T-cell (primary cell): ENCODE measurements at places on chromosomes 7 and 10. TPM values are rescaled to one million over a fixed set of nuclear protein-coding genes. Genes with fewer than 3 reads are reported as not detected.
A peak's percentile ranks its signal among the peaks of the same experiment; 100 is the strongest.

Gene GHRHR
- not detected for total RNA-seq

Gene STRIP2
- 0.40 TPM for total RNA-seq

Gene SDK1
- 0.47 TPM for total RNA-seq

GRCh38 chr7:121266307-121266894 lies 62.4 kb upstream of the WNT16 start:
- no peaks in the 10 kb centered on the region for H3K4me1 ChIP-seq
- DNase-seq, result no peak
- H3K36me3 ChIP-seq, result no peaks in the 10 kb centered on the region
- no peak overlapping the region for H3K4me3 ChIP-seq
- H3K27me3 ChIP-seq, result no peaks in the 10 kb centered on the region

GRCh38 chr7:102390697-102391484 lies 5.3 kb upstream of the PRKRIP1 start:
- no peaks in the 10 kb centered on the region for H3K27me3 ChIP-seq
- no peak overlapping the region for H3K4me3 ChIP-seq
- no peak overlapping the region for H3K27ac ChIP-seq
- peaks cover 6% of the 10 kb centered on the region for H3K36me3 ChIP-seq
- DNase-seq, result peak; percentile 65

DNA sequence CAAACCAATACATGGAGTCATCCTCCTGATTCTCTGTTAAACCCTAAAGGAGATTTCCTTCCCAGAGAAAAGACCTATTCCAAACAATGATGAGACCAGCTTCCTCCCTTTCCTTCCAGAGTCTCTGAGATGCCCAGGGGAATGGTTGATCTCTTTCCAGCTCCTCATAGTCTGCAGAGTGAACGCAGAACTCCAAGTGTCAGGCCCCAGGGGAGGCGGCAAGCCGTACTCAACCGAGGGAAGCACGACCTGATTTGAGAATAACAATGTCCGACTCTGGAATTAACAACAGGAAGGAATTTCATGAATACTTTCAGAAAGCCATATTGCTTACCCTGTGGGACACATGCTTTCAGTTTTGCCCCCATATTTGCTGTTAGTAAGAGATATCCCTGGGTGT lies 241.7 kb upstream of the GLI3 start:
- DNase-seq, result no peak
- H3K27me3 ChIP-seq, result no peaks in the 10 kb centered on the region
- H3K4me1 ChIP-seq, result no peaks in the 10 kb centered on the region
- no peaks in the 10 kb centered on the region for H3K36me3 ChIP-seq

- peaks cover 37% of the 10 kb centered on the region for H3K4me1 ChIP-seq
- DNase-seq, result no peak
- H3K27me3 ChIP-seq, result no peaks in the 10 kb centered on the region
- H3K27ac ChIP-seq, result peak overlapping the region; percentile 55
Measured at GRCh38 chr7:24907311-24907886, 72.6 kb downstream of the OSBPL3 start.

DNA sequence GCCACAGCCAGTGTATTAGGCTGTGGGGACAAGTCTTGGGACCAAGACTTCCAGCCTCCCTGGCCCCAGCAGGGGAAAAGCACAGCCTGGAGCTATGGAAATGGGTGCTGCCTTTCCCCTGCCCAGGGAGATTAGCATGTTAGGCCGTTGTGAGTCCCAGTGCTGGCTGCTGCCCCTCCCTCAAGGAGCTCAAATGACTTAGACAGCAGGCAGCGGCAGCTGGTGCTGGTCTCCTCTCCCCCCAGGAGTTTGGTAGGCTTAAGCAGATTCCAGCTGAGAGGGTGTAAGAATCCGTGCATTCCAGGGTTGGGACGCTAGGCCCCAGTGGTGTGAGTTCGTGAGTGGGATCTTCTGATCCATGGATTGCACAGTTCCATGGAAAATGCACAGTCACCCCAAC lies 301.5 kb upstream of the PHF14 start:
- no peaks in the 10 kb centered on the region for H3K27me3 ChIP-seq
- H3K4me3 ChIP-seq, result no peak overlapping the region
- H3K4me1 ChIP-seq, result no peaks in the 10 kb centered on the region

DNA sequence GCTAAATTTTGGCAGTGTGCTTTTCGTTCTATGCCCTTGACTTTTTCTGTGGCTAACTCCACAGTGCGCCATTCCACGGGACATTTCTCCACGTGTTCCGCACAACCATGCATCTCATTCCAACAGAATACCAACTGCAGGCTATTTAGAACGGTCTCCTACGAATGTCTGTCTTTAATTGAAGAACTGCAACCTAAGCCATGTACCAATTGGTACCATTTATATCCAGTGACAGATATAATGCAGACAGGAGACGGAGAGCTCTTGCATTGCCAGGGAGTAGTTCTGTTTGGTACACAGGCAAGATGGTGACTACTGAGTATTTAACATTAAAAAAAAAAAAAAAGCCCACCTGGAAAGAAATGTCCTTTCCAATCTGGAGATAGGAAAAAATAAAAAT lies 9.1 kb downstream of the SFMBT2 start:
- H3K4me1 ChIP-seq, result peaks cover 9% of the 10 kb centered on the region
- no peaks in the 10 kb centered on the region for H3K27me3 ChIP-seq
- no peak overlapping the region for H3K4me3 ChIP-seq
- no peak for DNase-seq
- H3K36me3 ChIP-seq, result peaks cover 7% of the 10 kb centered on the region

DNA sequence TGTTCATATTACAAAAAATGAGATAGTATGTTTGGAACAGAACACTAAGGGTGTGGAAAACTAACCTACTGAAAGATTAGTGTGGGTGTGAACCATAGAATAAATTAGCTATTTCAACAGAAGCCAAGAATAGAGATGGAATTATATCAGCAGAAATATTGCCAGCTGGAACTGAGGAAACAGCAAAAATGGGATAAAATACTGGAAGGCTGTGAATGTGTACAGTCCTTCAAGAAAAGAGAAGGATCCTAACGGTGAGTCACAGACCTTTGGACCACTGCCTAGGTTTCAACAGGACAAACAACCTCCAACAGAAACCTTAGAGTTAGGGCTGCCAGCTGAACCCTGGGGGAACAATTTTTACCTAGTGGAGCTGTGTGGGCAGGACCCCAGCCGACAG lies 395.0 kb downstream of the ZWINT start:
- H3K4me3 ChIP-seq, result no peak overlapping the region
- DNase-seq, result no peak
- no peaks in the 10 kb centered on the region for H3K27me3 ChIP-seq
- H3K4me1 ChIP-seq, result no peaks in the 10 kb centered on the region
- H3K27ac ChIP-seq, result no peak overlapping the region
- no peaks in the 10 kb centered on the region for H3K36me3 ChIP-seq

GRCh38 chr10:81036257-81036656 lies 498.6 kb downstream of the SH2D4B start:
- no peak overlapping the region for H3K4me3 ChIP-seq
- DNase-seq, result no peak
- H3K27ac ChIP-seq, result no peak overlapping the region
- no peaks in the 10 kb centered on the region for H3K36me3 ChIP-seq
- H3K27me3 ChIP-seq, result no peaks in the 10 kb centered on the region
- no peaks in the 10 kb centered on the region for H3K4me1 ChIP-seq

- H3K4me3 ChIP-seq, result no peak overlapping the region
- no peak overlapping the region for H3K27ac ChIP-seq
- no peak for DNase-seq
- no peaks in the 10 kb centered on the region for H3K27me3 ChIP-seq
- H3K4me1 ChIP-seq, result no peaks in the 10 kb centered on the region
Measured at GRCh38 chr10:84473136-84473535, 144.7 kb downstream of the CCSER2 start.

- DNase-seq, result no peak
- H3K27ac ChIP-seq, result no peak overlapping the region
- peaks cover 12% of the 10 kb centered on the region for H3K27me3 ChIP-seq
- peak overlapping the region; percentile 52 for H3K4me3 ChIP-seq
Measured at GRCh38 chr10:95229724-95230627, 35.9 kb downstream of the ACSM6 start.

DNA sequence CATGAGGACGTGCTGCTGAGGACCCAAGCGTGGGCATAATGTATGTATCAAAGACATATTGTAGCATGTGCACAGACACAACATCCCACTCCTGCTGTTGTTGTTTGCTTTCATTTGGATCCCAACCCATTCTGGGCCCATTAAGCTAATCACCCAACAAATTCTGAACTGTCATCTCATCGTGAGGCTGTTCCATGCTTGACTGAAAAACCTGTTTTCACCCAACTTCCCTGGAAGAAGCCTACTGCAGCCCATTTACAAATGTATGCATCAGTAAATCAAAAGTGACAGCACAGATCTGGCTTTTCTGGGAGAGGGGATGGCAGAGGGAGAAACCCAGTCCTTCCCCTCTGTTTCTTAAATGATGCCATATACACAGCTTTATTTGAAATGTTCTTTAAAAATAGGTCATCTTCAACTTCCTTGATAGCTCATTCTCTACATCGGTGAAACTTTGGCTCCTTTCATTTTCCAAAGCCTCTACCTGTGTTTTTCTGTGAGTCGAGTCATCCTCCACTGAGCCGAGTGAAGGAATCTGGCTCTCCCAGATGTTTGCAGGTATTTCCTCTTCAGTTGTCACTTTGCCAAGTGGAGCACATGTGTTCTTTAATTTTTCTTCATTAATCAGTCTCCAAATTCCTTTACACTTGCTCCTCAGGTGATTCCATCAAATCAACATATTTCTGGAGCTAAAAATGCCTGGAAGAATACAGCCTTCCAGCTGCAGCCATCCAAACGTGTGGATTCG lies 151.8 kb downstream of the CHN2 start:
- H3K4me1 ChIP-seq, result peaks cover 14% of the 10 kb centered on the region
- H3K27me3 ChIP-seq, result no peaks in the 10 kb centered on the region
- H3K36me3 ChIP-seq, result no peaks in the 10 kb centered on the region
- no peak overlapping the region for H3K27ac ChIP-seq
- no peak for DNase-seq
- no peak overlapping the region for H3K4me3 ChIP-seq

GRCh38 chr10:31749981-31750840 lies 178.4 kb downstream of the ARHGAP12 start:
- no peaks in the 10 kb centered on the region for H3K36me3 ChIP-seq
- DNase-seq, result no peak
- no peak overlapping the region for H3K4me3 ChIP-seq

DNA sequence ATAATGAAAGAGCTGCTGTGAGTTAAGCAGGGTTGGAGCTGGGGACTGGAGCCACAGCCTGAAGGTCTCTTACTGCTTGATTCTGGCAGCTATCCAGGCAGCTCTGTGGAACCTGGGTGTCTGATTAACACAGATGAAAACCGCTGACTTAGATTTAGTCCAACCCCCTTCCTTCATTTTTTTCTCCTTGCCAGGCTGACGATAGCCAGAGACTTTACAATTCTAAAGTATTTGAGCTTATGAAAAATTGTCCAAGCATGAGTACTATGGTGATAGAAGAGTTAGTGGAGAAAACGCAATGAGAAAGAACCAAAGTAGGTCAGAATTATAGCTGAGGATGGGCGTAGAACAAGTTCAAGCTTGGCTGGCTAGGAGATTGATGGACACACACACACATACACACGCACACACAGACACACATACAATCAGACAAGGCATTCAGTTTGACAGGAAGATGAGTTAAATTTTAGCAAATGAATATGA lies 13.5 kb upstream of the GPR85 start:
- no peak overlapping the region for H3K27ac ChIP-seq
- H3K27me3 ChIP-seq, result no peaks in the 10 kb centered on the region
- H3K4me1 ChIP-seq, result no peaks in the 10 kb centered on the region
- H3K36me3 ChIP-seq, result no peaks in the 10 kb centered on the region
- H3K4me3 ChIP-seq, result no peak overlapping the region
- no peak for DNase-seq

DNA sequence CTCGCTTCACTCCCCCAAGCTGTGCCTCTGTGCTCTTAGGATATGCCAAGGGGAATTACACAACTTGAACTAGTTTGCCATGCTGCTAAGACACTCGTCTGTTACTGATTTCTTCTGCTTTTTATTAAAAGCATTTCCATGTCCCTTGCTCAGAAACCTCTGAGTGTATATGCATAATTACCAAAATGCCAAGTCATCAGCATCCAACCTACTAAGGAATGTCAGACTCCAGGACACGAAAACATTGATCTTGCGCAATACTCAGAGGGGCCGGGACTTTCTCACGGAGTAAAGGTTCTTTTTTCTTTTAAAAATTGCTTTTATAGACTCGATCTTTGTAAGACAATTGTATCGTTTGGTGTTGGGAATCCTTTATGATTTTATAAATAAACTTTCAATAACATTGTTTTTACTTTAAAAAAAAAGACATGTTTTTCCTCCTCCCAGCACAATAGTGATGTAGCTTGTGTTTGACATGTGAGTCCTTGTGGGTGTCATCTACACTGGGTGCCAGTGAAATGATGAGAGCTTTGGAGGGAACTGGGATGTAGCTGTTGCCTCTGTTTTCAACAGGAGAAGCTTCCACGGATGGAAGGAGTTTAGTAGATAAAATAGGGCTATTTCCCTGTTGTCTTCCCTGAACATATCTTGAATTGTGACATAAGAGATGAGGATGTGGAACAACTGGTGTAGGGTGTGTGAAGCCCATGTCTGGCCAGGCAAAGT lies 43.6 kb downstream of the CNNM1 start:
- H3K4me1 ChIP-seq, result no peaks in the 10 kb centered on the region
- no peak for DNase-seq
- H3K27ac ChIP-seq, result no peak overlapping the region
- H3K4me3 ChIP-seq, result no peak overlapping the region
- no peaks in the 10 kb centered on the region for H3K36me3 ChIP-seq

DNA sequence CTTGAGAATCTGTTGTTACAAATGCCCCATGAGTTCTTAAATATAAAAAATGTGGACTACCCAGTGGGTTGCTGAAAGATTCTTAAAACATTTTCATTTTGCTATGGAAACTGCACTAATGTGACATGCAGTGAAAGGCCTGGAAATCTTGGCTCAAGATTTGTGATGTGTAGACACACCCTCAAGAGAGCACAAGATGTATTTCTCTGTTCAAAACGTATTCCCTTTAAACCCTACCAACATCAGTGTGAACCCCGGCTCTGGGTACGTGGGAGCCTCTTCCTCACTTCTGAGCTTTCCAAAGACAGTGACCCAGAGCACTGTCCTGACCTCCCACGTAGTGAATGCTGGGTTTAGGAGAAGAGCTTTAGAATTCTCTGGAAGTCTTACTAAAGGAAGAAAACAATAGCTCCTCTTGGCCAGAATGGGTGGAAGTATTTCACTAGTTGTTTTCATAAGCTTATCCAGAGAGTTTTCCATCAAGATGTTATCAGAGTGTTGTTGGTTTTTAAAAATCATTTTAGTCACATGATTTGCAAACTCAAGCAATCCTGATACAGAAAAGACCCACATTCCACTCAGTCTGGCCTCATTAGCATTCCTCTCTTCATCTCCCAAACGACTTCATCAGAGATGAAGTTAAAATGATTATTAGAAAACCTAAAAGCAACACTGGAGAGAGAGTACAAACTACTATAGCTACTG lies 81.5 kb upstream of the AFAP1L2 start:
- no peak overlapping the region for H3K4me3 ChIP-seq
- peaks cover 78% of the 10 kb centered on the region for H3K36me3 ChIP-seq
- DNase-seq, result no peak
- peaks cover 7% of the 10 kb centered on the region for H3K4me1 ChIP-seq

- no peak overlapping the region for H3K27ac ChIP-seq
- no peak overlapping the region for H3K4me3 ChIP-seq
- DNase-seq, result no peak
- no peaks in the 10 kb centered on the region for H3K27me3 ChIP-seq
Measured at GRCh38 chr10:104054430-104054829, 31.2 kb downstream of the COL17A1 start.

- no peak overlapping the region for H3K27ac ChIP-seq
- no peaks in the 10 kb centered on the region for H3K36me3 ChIP-seq
- H3K4me1 ChIP-seq, result no peaks in the 10 kb centered on the region
- DNase-seq, result no peak
Measured at GRCh38 chr10:14074062-14074884, 256.5 kb downstream of the FRMD4A start.
